ENCODE measurements at places on chromosomes 5 and 9. TPM values are rescaled to one million over a fixed set of nuclear protein-coding genes. Genes with fewer than 3 reads are reported as not detected.

GRCh38 chr5:169429044-169429443 lies 128.1 kb upstream of the SLIT3 start:
- no peaks in the 10 kb centered on the region for H3K36me3 ChIP-seq
- H3K4me3 ChIP-seq: no peak overlapping the region
- DNase-seq: no peak
- H3K27me3 ChIP-seq: peaks cover 5% of the 10 kb centered on the region

DNA sequence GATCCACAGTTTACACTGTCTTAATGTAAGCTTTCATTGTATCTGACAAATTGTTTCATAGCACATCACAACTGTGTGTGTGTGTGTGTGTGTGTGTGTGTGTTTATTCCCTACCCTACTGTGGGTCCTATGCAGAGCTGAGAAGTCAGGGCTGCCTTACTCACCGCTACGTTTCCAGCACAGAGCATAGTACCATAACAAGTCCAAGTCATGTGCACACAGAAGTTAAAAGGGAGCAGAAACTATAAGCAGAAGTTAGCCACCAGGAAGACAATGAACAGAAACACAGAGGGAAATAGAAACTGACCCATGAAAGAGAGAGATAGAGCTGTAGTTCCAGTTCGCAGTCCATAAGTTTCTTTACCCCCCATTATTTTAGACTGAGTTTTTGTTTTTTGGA lies 38.2 kb upstream of the DMXL1 start:
- H3K36me3 ChIP-seq: no peaks in the 10 kb centered on the region
- H3K4me1 ChIP-seq: peaks cover 31% of the 10 kb centered on the region
- H3K27ac ChIP-seq: peak overlapping the region; percentile 2

- H3K4me1 ChIP-seq: peaks cover 15% of the 10 kb centered on the region
- no peaks in the 10 kb centered on the region for H3K27me3 ChIP-seq
- peak; percentile 71 for DNase-seq
- no peak overlapping the region for H3K4me3 ChIP-seq
Measured at GRCh38 chr9:99231711-99232110, 9.6 kb downstream of the SEC61B start.

DNA sequence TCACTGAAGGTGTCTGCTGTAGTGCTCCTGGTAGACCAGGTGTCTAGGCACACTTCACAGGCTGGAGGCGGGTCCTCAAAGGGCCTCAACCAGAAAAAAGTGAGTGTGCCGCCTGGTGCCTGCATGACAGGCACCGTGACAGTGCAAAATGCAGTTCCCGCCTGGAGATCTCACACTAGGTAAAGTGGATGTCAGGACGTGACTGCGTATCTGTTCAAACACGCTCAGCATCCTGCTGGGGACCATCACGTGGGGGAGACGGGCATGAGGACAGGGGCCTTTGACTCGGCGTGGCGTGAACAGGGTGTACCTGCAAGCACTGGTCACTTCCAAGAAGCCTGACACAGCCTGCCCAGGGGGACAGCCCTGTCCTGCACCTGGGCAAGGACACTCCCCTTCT lies 32.3 kb upstream of the NTNG2 start:
- H3K36me3 ChIP-seq: no peaks in the 10 kb centered on the region
- peaks cover 61% of the 10 kb centered on the region for H3K27me3 ChIP-seq
- no peak overlapping the region for H3K4me3 ChIP-seq
- no peak for DNase-seq
- no peak overlapping the region for H3K27ac ChIP-seq

- H3K4me1 ChIP-seq: no peaks in the 10 kb centered on the region
- DNase-seq: no peak
- H3K36me3 ChIP-seq: no peaks in the 10 kb centered on the region
- H3K4me3 ChIP-seq: no peak overlapping the region
- H3K27me3 ChIP-seq: peaks cover 4% of the 10 kb centered on the region
Measured at GRCh38 chr5:140011297-140011802, 31.7 kb downstream of the NRG2 start.

DNA sequence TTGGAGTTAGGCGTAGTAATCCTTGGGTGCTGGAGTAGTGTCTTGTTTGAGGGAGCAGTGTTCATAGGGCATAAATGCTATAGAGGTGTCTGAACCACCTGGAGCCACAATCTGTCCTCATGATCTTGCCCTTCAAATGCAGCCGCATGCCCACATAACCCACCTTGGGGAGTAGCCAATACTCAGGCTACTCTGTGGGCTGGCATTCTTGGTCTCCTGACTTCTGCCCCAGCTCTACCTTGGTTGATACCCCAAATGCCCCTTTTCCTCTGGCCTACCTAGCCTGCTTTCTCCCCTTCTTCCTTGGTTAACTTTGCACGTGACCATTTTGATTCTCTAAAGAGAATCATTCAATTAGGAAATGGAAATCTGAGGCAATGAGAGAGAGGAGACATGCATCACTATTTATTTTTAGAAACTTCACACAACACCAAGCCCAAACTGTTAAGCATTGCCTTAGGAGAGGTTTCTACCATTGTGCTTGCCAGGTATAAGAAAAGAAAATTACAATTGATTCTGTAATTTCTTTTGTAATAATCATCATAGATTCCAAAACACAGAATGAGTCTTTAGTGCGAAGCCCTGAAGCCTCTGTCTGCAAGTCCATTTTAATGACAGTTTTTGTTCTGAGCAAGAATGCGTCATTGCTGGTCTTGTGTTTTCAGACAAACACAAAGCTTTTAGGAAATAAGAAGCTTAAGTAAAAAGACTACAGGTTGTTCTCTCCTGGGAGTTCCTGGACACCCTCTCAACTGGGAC lies 135.2 kb downstream of the C9orf152 start:
- H3K36me3 ChIP-seq: no peaks in the 10 kb centered on the region
- H3K27ac ChIP-seq: no peak overlapping the region
- H3K4me3 ChIP-seq: no peak overlapping the region
- no peaks in the 10 kb centered on the region for H3K4me1 ChIP-seq
- no peak for DNase-seq

DNA sequence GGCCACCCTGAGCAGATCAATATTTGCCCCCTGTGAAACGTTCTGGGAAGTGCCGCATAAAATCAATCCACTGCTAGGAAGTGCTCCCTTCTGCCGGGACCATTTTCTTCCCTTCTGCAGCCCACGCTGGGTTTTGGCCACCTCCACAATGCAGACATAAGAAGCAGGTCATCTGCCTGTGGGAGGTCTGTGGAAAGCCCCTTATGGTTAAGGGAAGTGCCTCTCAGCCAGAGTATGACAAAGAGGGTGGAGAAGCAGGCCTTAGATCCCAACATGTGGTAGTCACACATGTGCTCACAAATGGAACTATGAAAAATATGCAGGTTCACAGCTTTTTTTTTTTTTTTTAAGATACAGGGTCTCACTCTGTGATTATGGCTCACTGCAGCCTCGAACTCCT lies 82.8 kb downstream of the SLC1A3 start:
- no peak overlapping the region for H3K27ac ChIP-seq
- H3K36me3 ChIP-seq: no peaks in the 10 kb centered on the region
- DNase-seq: peak; percentile 27

GRCh38 chr9:26426551-26427131 lies 466.0 kb downstream of the CAAP1 start:
- no peaks in the 10 kb centered on the region for H3K36me3 ChIP-seq
- no peaks in the 10 kb centered on the region for H3K27me3 ChIP-seq
- no peaks in the 10 kb centered on the region for H3K4me1 ChIP-seq
- H3K4me3 ChIP-seq: no peak overlapping the region

DNA sequence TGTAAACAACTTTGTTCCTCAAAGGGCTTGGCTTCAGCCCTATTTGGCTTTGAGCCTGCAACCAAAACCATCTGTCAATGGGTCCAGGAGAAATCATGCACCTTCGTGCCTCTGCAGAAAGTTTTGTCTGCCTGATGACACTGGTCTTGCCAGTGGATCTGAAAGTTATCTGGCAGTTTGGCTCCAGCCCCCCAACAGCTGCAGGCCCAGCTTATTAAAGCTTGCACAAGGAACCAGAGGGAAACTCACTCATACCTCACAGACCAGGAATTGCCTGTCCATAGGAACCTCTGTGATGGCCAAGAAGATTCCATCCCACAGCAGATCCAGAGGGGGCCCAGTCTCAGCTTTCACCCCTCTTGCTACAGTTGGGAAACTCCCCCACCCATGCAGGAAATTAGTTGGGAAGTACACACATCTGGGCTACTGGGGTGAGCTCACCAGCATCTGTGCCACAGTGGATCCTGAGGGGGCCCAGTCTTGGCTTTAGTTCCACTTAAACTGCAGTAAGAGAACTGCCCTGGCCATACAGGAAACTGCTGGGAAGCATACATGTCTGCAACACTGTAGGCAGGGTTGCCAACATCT lies 265.5 kb downstream of the GRIA1 start:
- no peak for DNase-seq
- no peak overlapping the region for H3K4me3 ChIP-seq
- no peaks in the 10 kb centered on the region for H3K27me3 ChIP-seq
- H3K27ac ChIP-seq: no peak overlapping the region
- H3K4me1 ChIP-seq: no peaks in the 10 kb centered on the region

GRCh38 chr5:150112201-150113046 lies 26.1 kb upstream of the CSF1R start:
- no peaks in the 10 kb centered on the region for H3K36me3 ChIP-seq
- peaks cover 3% of the 10 kb centered on the region for H3K27me3 ChIP-seq
- no peaks in the 10 kb centered on the region for H3K4me1 ChIP-seq
- no peak for DNase-seq
- H3K27ac ChIP-seq: no peak overlapping the region

DNA sequence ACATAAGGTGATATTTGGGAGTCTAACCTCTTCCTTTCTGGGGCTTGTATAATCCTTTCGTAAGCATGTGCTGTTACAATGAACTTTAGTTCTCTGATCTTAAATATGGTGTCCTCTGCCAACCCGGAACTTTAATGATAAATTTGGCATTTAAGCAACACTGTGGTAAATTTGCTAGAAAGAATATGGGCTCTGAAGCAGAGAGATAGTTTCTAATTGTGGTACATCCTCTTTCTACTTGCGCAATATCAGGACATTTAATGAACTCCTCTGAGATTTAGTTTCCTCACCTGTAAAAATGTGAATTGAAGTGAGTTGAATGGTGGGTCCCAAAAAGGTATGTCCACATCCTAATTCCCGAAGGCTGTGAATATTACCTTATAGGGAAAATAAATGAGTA lies 364.7 kb downstream of the CAAP1 start:
- H3K27me3 ChIP-seq: no peaks in the 10 kb centered on the region
- no peaks in the 10 kb centered on the region for H3K4me1 ChIP-seq
- H3K27ac ChIP-seq: no peak overlapping the region

GRCh38 chr5:132419502-132420468 lies 50.3 kb downstream of the SLC22A5 start:
- peak; percentile 73 for DNase-seq
- no peaks in the 10 kb centered on the region for H3K27me3 ChIP-seq
- peaks cover 88% of the 10 kb centered on the region for H3K4me1 ChIP-seq
- H3K4me3 ChIP-seq: peak overlapping the region; percentile 49
- H3K27ac ChIP-seq: peak overlapping the region; percentile 84
- H3K36me3 ChIP-seq: peaks cover 46% of the 10 kb centered on the region

GRCh38 chr9:10238087-10238486 lies 374.7 kb downstream of the PTPRD start:
- no peak overlapping the region for H3K4me3 ChIP-seq
- H3K4me1 ChIP-seq: no peaks in the 10 kb centered on the region
- DNase-seq: no peak
- no peaks in the 10 kb centered on the region for H3K27me3 ChIP-seq
- H3K36me3 ChIP-seq: no peaks in the 10 kb centered on the region

GRCh38 chr5:64585646-64586045 lies 79.8 kb downstream of the RGS7BP start:
- no peaks in the 10 kb centered on the region for H3K4me1 ChIP-seq
- no peak for DNase-seq
- H3K27ac ChIP-seq: no peak overlapping the region
- peaks cover 11% of the 10 kb centered on the region for H3K27me3 ChIP-seq
- no peaks in the 10 kb centered on the region for H3K36me3 ChIP-seq

DNA sequence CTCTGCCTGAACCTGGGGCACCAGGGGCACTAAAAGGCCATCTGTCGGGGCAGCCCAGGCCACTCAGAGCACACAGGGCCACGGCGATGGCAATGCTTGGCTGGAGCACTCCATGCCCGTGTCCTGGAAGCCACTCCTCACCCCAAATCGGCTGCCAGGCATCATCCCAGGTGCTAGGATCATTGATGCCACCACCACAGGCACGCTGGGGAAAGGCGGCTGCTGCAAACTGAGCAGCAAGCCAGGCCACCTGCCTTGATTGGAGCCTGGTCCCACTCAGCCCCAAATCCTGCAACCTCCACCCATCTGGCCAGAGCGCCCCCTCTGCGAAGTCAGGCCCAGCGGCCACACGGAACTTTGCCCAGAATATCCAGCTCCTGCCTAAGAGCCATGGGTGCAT lies 67.8 kb downstream of the DEPDC1B start:
- no peak overlapping the region for H3K27ac ChIP-seq
- no peaks in the 10 kb centered on the region for H3K4me1 ChIP-seq
- H3K27me3 ChIP-seq: no peaks in the 10 kb centered on the region
- DNase-seq: no peak

DNA sequence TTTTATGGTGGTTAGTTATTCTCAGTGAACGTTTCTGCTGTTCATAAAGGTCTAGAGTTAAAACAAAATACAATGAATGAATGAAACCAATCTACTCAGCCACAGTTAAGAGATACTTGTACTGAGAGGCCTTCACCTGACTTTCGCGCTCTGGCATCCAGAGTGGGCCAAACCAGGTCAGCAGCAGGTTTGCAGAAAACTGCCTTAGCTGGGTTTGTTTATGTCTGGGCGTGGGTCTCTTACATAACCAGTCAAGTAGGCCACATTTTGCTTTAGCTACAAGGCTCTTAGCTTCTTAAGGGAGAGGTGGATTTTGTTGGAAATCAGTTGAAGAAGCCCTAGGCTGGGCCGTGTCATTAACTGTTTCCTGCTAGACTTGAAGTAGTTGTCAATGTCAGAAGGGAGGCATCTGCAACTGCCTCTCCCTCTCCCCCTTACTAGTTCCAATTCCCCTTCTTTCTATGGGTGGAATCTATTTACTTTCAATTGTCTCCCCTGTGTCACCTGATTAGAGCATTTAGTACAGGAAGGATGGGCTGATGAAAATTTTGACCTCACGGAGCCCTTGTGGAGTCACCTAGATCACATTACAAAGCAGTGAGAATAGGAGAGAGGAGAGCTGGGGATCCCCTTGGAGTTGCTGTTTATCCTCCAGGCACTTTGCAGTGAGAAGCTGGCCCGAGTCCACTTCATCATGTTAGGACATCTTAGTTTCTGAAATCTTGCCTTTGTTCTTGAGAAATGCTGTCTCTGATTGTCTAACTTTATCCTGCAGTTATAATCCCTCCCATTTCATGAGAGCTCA lies 200.5 kb downstream of the ARHGEF28 start:
- no peak overlapping the region for H3K4me3 ChIP-seq
- H3K27ac ChIP-seq: no peak overlapping the region
- H3K36me3 ChIP-seq: no peaks in the 10 kb centered on the region

DNA sequence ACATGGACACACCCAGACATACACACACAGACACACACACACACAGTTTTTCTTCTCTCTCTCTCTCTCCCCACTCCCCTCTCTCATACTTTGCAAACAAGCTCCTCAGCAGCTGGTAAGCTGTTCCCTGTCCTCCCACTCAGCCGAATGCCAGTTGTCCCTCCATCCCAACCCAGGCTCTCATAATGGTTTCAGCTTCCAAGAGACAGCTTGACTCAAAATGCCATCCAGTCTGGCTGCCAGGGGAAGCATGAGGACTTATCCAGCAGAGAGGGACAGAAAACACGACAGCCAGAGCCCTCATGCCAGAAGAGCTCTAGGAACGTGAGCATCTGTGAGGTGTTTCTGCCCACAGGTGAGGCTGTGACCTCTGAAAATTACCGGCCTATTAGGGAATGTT lies 112.6 kb upstream of the SPDL1 start:
- H3K27ac ChIP-seq: no peak overlapping the region
- DNase-seq: no peak
- H3K4me1 ChIP-seq: no peaks in the 10 kb centered on the region

Gene PCDHB3
- total RNA-seq: not detected

Gene NOL6
- total RNA-seq: 45.5 TPM

Gene GRM6
- total RNA-seq: not detected

Gene TRAF1
- 150 TPM for total RNA-seq
